SK-N-SH (cell line): ENCODE measurements at places on chromosomes 16 and 17.
A peak's percentile ranks its signal among the peaks of the same experiment; 100 is the strongest.

DNA sequence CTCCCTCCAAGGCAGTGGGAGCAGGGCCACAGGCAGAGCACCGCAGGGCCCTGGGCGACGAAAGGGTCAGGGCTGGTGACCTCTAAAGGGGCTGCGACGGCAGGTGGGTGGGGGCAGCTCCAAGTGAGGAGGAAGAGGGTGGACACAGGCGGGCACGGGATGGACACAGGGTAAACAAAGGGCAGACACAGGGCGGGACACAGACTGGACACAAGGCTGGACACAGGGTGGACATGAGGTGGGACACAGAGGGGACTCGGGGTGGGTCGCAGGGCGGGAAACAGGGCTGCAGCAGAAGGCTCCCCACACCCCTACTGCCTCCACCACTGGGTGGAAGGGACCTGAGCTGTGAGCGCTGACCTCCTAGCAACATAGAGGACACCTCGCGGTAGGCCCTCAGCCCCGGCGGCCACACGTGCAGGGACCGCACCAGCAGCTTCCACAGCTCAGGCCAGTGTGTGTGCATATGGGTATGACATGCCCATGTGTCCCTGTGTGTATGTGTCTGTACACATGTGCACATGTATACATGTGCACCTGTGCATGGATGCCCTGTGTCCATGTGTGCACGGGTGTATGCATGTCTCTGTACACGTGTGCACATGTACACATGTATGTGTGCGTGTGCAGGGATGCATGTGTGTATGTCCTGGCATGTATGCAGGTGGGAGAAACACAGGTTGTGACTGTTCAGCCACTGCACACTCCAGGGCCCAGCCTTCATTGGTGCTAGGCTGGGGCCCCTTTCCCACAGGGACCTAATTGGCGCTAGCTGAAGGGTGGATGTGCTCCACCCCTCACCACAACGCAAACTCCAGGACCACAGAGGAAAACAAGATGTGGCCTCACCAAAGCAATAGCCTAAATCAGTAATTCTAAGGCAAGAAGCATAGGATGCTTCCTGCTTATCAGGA lies 7.6 kb downstream of the LMF1 start:
- no peak for DNase-seq

- DNase-seq = peak; percentile 77
Observed at GRCh38 chr17:7308625-7309433, 1.4 kb downstream of the EIF5A start.

- no peak for DNase-seq
Observed at GRCh38 chr17:69723316-69723715, 308.8 kb downstream of the MAP2K6 start.

DNA sequence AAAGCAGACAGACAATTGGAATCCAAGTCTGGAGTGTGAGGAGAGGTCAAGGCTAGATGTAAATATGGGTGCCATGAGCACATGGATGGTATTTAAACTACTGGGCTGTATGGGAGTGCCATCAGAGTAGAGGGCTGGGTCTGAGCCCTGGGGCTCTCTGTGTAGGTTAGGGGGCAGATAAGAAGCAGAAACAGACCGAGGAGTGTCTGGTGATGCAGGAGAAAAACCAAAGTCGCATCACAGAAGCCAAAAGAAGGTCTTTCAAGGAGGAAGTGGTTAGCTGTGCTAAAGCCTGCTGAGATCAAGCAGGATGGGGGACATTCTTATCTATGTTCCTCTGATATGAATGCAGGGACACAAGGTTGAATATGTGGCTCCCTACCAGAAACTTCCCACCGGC lies 1.9 kb downstream of the TSEN54 start:
- no peak for DNase-seq

GRCh38 chr17:4514206-4514605 lies 15.5 kb downstream of the SPNS2 start:
- DNase-seq = no peak

- no peak for DNase-seq
Observed at GRCh38 chr17:29216181-29216580, 30.5 kb upstream of the CRYBA1 start.

- DNase-seq = no peak
Observed at GRCh38 chr16:58584831-58585505, 44.7 kb downstream of the CNOT1 start.

- DNase-seq = no peak
Observed at GRCh38 chr17:75075597-75076336, 12.0 kb upstream of the SLC16A5 start.

- no peak for DNase-seq
Observed at GRCh38 chr16:87881324-87882200, 12.3 kb upstream of the SLC7A5 start.

DNA sequence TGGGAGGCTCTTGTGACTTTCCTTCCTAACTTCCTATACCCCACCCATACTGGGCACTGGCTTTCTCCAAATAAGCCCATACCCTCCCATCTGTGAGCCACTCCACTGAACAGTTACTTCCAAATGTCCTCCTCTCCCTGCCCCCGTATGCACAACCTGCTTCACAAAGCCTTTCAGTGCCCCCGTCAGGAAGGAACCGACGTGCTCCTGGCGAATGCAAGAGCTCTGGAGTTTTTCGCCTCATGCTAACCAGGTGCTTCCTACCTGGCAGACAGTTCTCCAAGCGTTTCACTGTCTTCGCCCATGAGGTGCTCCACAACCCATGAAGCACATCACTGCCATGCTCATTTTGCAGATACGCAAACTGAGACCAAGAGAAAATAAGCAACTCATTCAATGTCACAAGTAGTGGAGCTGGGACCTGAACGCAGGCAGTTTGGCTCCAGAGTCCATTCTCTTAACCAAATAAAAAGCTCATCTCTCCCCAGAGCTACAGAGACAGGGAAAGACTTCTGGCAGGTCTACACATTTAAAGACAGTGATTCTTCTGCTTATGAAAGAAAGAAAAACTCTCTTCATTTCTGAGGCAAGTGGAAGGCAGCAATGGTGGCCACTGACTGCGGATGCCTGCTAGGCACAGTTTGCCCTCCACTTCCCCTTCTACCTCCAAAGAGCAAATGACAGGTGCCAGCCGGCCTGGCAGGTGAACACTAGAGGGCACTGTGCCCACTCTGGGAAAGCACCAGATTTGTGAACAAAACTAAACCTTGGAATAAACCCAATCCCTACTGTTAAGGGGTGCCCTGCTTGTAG lies 23.8 kb downstream of the SPHK1 start:
- DNase-seq = peak; percentile 82

DNA sequence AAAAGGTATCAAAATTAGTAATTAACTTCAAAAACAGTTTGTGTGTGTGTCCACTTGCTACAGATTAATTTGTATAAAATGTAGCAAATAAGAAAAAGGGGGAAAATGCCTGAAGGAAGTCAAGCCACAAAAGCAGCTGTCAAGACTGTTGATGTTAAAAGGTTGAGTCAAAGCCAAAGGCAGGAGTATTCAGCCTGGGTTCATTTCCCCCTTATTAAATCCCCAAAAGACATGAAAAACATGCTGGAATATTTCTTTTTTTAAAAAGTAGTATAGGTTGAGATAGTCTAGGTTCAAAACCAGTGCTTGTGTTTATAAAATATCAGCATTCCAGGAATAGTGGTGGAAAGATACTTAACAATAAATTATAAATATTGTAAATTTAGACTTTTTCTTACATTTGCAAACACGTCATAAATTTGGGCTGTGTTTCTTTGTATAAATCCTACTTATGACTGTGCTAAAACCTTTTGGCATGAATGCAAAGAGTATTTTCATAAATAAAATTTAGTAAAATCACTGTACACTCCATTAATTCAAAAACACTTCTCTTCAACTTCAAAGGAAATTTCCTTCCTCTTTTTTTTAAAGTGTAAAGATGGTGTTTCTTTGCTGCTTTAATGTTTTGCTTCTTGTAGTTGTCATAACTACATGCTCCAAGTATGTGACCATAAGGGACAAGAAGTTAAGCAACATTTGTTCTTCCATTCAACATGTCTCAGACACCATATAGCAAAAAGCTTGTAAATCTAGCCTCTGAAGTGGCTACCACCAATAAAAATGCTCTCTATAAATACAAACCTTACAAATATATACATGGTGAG lies 72.0 kb downstream of the SKAP1 start:
- no peak for DNase-seq

DNA sequence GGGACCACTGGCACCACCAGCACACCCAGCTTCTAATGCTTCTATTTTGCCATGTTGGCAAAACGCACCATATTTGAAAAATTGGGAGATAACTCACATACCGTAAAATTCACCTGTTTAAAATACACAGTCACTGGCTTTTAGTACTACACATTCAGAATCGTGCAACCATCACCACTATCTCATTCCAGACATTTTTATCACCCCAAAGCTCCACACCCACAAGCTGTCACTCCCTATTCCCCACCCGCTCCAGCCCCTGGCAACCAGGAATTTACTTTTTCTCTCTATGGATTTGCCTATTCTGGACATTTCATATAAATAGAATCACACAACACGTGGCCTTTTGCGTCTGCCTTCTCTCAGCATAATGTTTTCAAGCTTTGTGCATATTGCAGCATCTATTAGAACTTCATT lies 25.0 kb downstream of the PPL start:
- DNase-seq = no peak

DNA sequence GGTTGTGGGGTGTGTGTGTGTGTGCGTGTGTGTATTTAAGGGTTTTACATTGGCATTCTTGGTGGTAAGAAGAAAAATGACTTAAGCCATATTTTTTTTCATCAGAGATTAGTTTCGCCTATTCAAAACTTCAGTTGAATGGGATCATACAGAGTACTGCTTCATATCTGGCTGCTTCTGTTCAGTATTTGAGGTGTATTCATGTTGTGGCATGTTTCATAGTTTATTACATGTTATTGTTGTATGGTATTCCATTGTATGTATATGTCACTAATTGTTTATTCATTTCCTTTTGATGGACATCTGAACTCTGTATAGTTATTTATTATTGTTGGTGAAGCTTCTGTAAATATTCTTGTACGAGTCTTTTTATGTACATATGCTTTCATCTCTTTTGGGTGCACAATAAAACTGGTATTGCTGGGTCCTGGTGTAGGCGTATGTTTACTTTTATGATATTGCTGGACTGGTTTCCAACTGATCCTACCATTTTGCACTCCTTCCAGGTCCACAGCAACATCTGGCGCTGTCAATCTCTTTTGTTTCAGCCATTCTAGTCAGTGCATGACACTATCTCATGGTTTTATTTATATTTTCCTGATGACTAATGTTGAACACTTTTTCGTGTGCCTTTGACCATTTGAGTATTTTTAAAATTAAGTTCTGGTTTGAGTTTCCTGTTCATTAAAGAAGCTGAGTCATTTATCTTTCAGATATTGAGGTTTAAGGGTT lies 77.4 kb upstream of the MAF start:
- DNase-seq = no peak

GRCh38 chr17:17769869-17770631 lies 66.7 kb downstream of the SREBF1 start:
- peak; percentile 77 for DNase-seq

DNA sequence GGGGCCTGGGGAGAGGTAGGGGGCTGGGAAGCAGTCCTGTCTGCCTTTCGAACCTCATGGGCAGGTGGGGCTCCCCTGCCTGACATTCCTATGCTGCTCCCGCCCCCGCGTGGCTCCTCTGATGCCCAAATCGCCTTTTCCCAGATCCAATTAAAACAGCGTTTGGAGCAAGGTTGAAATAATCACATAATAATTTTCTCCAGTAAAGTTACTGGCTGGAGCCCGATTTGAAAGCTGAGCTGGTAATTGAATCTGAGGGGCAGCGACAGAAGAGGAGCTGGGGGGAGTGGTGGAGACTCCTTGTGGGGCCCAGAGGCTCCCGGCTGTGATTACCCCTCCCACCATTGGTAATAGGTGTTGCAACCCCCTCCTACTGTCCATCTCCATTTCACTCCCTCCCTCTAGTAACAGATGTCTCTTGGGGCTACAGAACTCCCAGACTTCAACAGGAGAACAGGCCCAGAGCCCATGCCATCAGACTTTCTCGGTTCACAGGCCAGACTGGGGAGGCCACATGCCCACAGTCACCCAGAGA lies 38.9 kb upstream of the C1QL1 start:
- peak; percentile 50 for DNase-seq

DNA sequence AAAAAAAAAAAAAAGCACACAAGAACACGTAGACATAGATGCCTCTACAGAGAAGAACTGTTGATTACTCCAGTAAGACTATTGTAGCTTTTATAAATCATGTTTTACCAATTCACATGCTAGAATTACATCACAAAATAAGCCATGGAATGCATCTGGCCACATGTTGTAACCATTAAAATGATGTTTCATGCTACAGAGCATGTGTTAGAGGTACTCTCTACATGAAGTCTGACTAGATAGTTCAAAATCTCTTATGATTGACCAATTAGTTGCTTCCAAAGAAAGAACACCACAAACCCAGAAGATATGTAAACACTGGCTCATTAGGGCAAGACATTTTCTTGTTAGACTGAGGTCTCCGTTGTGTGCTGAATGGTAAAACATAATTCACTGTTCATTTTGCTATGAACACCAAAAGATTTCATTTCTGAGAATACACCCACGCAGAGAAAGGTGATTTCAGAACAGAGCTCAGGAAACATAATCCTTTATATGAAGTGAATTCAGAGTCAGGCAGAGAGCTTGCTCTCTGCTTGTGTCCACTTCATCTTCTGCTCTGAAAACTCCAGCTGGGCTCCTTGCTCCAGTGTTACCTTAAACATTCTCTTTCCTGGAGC lies 411.4 kb upstream of the SOX9 start:
- DNase-seq = no peak

DNA sequence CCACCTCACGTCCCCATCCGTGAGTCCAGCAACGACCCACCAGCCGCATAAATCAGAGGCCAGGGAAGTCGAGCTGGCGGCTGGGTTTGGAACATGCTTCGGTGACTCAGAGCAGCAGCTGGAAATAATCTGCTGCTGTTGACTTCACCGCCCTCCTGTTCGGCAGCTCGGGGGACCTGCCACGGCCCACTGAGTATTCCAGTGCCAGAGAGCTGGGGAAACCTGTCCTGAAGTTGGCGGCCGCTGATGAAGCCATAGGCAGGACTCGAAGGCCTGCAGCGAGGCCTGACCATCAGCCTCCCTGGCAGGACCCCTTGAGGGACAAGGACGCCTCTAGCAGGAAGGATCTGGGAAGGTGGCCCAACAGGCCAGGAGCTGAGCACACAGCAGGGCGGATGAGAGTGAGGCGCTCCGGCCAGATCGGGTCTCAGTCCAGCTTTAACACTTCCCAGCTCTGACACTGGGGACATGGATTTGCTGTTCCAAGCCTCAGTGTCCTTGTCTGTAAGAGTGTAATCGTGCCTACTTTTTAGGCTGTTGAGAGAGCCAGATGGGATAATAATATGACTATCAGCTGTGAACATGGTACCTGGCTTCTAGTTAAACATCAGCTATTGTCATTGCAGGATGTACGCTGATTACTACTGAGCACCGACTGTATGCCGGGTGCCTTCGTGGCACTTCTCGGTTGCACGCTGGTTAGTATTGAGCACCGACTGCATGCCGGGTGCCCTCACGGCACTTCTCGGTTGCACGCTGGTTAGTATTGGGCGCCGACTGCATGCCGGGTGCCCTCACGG lies 50.4 kb upstream of the CIBAR2 start:
- peak; percentile 79 for DNase-seq

GRCh38 chr16:50160495-50161164 lies 7.5 kb downstream of the TENT4B start:
- DNase-seq = no peak
